NCI-H1105 treated with DMSO at 0.1 percent for 48 hours (cell line): ENCODE measurements at places on chromosomes 1 and 21.

DNA sequence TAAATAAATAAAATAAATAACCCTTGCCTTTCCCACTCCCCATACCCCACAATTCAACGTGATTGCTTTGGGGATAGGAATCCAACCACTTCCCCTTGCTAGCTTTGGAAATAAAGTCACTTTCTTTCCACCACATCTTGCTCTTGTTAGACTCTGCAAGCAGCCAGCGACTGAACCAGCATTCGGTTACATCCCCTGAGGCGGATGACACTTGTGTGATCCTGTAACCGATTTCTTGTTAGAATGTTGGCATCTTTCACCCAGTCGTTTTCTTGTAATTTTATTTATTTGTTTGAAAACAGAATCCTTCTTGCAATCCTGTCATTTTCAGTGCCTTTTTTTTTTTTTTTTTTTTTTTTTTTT, 1.6 kb upstream of the IFNGR2 start:
- no peak for DNase-seq

GRCh38 chr1:47871799-47872353, 125.3 kb downstream of the TRABD2B start:
- DNase-seq: no peak

- no peak for DNase-seq
Observed at GRCh38 chr1:216457356-216457755, 34.1 kb upstream of the USH2A start.

DNA sequence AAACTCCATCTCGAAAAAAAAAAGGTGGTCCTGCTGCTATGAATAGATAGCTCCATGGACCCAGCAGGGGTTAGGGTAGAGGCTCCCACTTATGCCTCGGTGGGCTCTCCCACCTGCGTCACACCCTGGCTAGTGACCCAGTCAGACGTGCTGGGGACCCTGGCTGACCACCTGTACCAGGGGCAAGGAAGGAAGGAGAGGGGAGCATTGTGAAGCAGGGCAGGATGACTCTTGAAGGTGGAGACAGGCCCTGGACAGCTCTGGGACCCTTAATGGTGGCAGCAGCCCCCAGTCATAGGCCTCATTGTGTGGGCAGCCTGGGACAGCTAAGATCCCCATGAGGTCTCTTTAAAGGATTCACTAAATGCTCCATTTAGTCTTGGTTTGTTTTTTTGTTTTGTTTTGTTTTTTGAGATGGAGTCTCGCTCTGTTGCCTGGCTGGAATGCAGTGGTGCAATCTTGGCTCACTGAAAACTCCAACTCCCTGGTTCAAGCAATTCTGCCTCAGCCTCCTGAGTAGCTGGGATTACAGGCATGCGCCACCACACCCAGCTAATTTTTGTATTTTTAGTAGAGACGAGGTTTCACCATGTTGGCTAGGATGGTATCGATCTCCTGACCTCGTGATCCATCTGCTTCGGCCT, 10.4 kb upstream of the SNAPIN start:
- DNase-seq: no peak

DNA sequence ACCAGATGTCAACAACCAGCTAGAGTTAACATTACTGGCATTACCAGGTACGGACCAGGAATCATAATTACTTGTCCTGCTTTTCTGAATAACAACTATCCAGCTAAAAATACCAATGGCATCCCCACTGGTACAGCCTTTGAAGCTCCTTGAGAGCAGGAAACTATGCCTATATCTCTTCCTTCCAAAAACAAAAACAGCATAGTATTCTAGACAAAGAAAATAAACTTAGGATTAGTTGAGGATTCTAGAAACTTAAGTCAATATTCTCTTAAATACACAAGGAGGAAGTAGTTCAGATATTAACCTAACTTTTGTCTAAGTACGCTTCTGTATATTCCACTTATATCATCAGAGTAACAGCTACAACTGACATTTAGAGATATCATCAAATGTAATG, 3.0 kb downstream of the FUBP1 start:
- no peak for DNase-seq

- no peak for DNase-seq
Observed at GRCh38 chr1:179302070-179302469, 8.5 kb downstream of the SOAT1 start.

DNA sequence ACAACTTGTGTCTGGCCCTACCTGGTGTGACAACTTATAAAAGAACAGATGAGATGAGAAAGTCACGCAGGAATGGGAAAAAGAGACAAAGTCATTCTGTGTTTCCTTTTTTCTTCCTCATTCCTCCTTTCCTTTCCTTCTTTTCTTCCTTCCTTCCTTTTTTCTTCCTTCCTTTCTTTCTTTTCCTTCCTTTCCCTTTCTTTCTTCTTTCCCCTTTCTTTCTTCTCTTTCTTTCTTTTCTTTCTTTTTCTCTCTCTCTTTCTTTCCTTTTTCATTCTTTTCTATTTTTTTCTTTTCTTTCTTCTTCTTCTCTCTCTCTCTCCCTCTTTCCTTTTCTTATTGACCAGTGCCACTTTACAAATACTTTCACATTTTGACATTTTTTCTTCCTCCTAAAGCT, 239.7 kb downstream of the ATG4C start:
- no peak for DNase-seq

DNA sequence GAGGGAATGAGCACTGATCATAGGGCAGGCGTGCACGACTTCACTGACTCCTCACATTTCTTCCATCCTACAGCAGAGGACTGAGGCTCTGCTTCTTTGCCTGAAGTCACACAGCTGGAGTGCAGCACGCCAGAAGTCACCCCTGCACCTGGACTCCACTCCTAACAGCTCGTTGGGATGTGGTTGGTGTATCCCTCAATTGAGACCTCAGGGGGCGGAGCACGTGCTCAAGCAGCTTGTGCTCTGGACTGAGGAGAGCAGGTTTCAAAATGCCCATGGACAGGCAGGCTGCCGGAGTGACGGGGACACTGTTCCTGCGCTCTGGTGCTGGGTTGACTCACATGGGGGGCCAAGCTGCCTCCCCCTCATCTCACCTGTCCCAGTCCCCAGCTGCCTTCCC, 13.9 kb downstream of the CHIT1 start:
- DNase-seq: peak; percentile 10

DNA sequence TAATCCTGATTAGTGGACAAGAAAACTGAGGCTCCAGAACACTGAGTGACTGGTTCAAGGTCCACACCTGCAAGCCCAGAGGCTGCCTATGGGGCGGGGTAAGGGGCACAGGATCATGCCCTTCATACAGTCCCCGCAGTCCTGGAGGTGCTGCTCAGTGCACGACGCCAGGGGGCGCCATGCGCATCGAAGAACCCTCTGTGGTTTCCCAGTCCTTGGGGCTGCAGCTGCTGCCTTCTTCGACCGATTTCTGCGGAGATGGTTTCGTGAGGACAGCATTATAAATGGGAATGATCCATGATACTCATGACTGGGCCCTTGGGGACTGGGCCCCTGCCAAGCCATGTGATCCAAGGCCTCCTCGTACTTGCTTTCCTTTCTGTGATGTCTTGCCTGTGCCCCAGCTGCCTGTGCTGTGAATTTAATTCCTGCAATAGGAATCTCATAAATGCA, 37.1 kb upstream of the ARHGEF10L start:
- DNase-seq: peak; percentile 76

- DNase-seq: peak; percentile 22
Observed at GRCh38 chr1:2204415-2205190, 10.0 kb upstream of the FAAP20 start.

GRCh38 chr1:234921266-234922062, 207.2 kb downstream of the TOMM20 start:
- no peak for DNase-seq

GRCh38 chr1:2466958-2467554, 9.0 kb upstream of the PLCH2 start:
- DNase-seq: no peak

DNA sequence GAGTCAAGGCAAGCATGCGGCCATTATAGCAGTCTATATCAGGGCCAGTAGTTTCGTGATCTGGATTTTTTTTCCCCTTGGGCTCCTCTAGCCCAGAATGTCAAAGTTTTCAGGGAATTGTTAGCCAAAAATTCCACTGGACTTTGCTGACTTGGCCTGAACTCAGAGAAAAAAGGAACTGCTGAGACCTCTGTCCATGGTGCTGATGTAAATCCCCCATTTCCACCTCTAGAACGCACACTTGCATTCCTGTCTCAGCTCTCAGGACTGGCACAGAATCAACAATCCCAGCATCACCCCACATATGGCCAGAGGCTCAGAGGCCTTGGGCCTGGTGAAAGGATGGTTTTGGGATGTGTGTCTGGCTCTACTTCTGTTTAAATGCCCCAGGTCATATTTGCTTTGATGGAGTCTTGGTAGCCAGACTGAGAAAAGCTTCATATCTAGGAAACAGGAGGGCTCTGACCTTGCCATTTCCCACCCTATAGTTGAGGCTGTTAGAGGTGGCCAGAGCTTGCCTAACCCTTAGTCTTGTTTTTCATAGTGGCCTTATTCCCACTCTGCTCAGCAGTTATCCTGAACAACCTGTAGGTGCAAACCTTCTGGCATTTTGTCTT, 16.9 kb upstream of the EFCAB14 start:
- no peak for DNase-seq

GRCh38 chr1:6601923-6602668, 573 bp downstream of the KLHL21 start:
- peak; percentile 26 for DNase-seq

DNA sequence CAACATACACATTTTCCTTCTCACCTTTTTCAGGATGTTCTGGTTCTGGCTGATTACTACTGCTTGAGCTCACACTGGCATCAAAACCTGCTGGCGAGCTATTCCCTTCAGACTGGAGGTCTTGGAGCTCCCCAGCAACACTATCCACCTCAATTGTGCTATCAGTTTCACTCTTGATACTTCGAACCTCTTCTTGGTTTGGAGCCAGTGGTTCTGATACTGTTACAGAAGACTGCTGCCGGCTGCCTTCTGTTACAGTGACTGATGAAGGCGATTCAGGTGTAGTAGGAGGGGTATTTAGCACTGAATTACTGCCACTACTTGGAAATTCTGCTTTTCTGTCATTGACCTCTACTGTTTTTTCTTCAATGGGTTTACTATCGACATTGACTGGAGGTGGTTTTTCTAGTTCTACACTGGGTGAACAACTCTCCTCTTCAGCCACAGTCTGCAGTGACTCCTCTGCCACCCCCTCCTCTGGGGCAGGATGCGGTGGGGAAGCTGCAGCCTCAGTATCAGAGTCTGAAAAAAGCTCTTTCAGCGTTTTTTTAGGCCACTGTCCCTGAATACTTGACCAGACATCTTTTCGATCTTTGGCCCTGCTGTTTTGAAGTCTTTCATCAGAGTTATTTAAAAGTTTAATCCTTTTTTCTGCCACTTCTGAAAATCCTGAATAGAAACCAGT, 20.7 kb upstream of the RBM34 start:
- no peak for DNase-seq
